ENCODE measurements at places on chromosomes 7 and 10.

- no peak for DNase-seq
These were observed 443.5 kb downstream of the NRG3 start for GRCh38 chr10:82318534-82318933.

GRCh38 chr10:85212526-85212925 is 884.1 kb downstream of the CCSER2 start:
- no peak for DNase-seq

- DNase-seq, result no peak
These were observed 79.6 kb downstream of the ZNF22 start for GRCh38 chr10:45080331-45080730.

DNA sequence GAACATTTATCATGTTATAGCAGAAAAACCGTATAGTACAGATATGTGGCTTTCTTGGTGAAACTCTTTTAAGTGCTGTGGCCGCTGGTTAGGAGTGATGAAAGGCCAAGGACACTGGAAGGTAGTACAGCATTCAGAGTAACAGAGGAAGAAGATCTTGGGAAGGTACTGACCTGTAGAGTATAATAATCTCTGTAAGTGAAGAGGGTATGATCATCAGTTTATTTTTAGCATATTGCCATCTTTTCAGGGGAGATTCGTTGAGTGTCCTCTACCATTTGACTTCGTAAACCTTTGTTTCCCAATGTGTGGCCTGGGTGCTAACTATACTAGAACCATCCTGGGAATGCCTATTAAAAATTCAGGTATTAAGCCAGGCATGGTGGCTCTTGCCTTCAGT is 44.6 kb downstream of the WAC start:
- DNase-seq, result no peak

- DNase-seq, result no peak
These were observed 173.9 kb downstream of the ZNF438 start for GRCh38 chr10:30857803-30858202.

- no peak for DNase-seq
These were observed 314.9 kb upstream of the STEAP1 start for GRCh38 chr7:89839329-89839728.
